Colonic mucosa (tissue), 4 donors: ENCODE measurements at places on chromosomes 1 and 21.

DNA sequence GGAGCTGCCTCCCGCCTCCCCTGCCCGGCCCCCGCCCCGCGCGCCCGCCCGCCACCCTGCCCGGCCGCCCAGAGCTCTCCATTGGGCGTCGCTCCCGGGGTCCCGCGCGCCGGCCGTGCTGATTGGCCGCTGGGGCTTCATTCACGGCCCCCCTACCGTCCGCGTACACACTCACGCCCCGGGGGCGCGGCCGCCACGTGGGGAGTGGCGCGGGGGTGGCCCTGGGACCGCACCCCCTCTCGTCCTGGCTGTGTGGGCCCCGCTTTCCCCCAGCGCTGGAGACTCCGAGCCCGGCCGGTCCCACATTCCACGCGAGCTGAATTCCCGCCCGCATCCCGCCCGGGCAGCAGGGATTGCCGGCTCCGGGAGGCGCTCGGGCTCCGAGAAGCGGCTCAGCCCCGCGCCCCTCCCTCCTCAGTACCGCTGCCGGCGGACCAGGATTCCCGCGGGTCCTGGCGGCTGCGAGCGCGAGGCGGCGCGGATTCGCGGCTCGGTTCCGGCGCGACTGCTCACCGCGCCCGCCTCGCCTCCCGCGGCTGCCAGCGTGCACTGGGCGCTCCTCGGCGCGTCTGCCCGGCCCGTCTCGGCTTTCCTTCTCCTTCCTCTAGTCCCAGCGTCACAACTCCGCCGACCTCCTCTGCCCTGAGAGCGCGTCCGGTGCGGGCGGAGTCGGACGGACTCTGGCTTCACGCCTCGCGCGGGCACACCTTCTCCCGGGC lies 450 bp upstream of the POU3F1 start:
- DNase-seq, result peak; percentile 80

GRCh38 chr1:95475686-95476457 lies 241.9 kb downstream of the RWDD3 start:
- no peak for DNase-seq

DNA sequence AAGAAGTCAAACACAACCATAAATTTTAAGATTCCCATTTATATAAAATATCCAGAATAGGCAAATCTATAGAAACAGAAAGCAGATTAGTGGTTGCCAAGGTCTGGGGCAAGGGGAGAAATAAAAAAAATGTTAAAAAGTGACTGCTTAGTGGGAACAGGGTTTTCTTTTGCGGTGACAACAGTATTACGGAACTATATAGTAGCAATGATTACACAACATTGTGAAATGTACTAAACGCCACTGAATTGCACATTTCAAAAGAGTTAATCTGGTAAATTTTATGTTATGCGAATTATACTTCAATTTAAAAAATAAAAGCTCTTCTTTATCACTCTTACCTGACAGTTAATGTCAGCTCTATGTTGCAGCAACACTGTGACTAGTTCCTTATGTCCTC lies 105.2 kb downstream of the ACBD6 start:
- no peak for DNase-seq

DNA sequence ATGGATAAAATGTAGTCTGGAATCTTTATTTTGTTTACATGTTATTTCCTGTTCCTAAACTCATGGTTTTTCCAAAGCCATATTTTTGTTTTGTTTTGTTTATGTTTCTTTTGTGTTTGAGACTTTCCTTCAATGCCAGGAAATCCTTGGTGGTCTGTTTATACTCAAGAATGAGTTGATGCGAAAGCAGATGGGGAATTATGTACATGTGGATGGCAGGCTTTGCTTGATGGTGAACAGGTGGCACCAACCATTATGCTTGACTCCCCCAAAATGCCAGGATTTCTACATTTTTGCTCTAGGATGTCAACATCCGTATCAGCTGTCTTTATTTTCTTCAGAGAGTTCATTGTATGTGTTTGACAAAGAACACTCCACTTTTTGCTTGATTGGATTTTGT lies 448.5 kb downstream of the PRDM2 start:
- no peak for DNase-seq

- DNase-seq, result no peak
These were observed 122.5 kb downstream of the PCBP3 start for GRCh38 chr21:45766055-45766454.

DNA sequence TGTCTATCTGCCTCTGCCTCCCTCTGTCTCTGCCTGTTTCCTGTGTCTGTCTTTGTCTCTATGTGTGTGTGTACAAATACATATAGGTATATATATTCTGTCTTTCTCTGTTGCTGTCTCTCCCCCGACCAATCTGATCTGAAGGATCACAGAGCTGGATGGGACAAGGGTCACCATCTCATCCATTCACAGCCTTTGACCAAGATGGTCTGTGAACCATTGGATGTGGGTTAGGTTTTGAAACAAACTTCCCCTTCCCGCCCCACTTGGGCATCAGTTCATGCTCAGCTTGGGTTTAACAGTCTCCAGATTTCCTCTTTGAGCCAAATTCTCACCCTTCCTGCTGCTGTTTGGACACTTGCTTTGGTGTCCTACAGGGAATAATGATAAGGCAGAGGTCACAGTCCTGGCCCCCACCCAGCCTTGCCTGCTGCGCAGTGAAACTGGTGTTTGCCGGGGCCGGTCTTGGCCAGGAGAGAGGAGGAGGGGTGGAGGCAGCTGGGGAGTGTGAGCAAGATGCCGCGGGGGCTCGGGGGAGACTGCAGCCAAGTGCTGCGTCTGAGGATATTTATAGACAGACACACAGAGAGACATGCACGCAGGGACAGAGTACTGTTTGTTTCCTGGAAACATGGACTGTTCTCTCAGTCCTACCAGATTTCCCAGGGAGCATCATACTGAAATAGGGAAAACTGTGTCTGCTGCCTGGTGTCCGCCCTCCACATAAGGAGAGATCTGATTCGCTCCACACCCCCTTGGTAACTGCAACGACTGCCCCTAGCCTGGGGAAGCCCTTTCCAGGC lies 27.0 kb upstream of the BTG2 start:
- peak; percentile 79 for DNase-seq

GRCh38 chr21:29726044-29726443 lies 213.8 kb downstream of the GRIK1 start:
- DNase-seq, result no peak

- DNase-seq, result peak; percentile 14
These were observed 2.5 kb downstream of the COL6A2 start for GRCh38 chr21:46100426-46100825.

GRCh38 chr1:26923711-26924110 lies 2.2 kb downstream of the NUDC start:
- DNase-seq, result no peak

DNA sequence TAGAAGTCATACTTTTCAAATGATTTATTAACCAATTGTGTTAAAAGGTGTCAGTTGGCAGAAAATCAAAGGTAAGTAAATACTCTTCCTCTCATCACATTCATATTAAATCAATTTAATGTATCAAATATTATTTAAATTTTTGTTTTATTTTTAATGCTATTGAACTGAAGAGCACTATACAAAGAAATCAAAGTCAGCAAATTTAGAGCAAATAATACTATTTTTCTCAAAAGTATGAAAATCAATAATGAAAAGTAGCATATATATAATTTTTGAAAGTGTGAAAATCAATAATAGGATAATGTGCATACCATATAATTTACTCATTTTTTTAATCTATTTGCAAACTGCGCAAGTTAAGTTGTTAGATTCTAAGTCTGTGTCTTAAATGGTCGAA lies 181.0 kb downstream of the SPATA17 start:
- DNase-seq, result no peak

DNA sequence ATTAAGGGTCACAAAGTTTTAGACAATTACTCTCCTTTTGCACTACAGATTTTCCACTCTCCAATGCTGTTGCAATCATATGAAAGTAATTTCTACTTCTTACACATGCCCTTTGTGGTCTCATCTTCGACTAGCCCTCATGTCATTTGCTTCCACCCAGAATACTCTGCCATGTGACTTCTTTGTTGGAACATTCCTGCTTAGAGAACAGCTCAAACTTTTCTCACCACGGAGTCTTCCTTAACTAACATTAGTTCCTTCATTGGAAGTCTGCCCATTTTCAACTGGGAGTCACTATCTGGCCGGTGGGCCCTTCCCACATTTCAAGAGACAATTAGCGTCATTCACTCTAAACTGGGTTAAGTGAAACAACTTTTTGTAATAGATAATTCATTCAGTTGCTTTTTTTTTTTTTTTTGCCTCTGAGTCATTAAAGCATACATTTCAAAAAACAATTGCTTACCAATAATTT lies 142.6 kb upstream of the PALMD start:
- DNase-seq, result no peak

DNA sequence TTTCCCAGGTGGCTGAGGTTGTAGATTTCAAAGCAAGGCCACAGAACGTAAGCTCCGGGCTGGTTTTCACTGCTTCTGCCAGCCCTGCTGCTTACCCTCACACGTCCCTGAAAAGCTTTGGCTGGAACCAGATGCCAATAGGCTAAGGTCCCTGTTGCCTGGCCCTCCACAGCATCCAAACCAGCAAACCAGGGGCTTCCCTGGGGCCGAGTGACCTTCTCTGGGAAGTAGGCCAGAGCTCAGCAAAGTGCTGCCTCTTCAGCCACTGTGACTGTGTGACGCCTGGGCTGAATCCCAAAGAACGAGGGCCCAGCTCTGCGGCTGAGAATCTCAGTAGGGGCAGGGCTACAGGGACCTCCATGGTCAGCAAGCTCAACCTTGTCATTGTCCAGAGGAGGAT lies 28.9 kb upstream of the RBM15 start:
- DNase-seq, result no peak

DNA sequence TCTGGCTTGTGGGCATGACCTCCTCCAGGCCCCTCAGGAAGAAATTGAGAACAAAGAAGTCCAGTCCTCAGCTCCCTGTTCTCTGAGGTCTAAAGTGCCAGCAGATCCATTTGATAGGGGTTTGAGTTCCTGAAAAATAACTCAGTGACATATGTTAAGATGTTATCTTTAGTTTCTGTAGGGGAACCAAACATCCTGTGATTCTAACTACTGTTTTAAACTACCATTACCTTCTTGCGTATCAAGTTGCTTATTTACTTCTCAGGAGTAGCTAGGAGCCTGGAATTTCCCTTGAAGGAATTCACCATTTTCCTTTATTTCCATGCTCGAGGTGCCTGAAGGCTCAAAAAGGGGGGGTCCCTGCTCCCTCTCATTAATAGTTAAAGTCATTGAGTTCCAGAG lies 18.8 kb upstream of the LIN9 start:
- no peak for DNase-seq

- no peak for DNase-seq
These were observed 222.7 kb downstream of the SLC35F3 start for GRCh38 chr1:234127026-234127671.

DNA sequence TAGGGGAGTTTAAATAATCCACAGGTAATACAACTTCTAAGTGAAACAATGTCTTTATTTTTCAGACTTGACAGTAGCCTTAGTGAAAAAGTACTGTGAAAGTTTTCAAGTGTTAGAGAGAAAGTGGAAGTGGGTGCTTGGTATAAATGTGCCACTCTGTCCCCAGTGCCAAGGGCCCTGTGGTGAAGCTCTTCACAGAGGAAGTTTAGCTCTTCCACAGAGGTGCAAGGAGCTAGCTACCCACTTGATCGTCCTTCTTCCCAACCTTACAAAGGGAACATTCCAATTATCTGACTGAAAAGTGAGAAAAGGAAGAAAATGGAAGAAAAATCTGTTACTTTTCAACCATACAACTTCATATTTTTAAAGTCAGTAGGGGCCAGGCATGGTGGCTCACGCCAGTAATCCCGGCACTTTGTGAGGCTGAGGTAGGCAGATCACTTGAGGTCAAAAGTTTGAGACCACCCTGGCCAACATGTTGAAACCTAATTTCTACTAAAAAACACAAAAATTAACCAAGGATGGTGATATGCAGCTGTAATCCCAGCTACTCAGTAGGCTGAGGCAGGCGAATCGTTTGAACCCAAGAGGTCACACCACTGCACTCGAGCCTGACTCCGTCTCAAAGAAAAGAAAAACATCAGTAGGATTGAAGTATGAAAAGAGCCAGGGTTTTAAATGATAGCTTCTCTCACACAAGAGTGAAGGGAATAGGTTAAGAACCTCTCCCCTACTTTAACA lies 41.0 kb upstream of the PTPRC start:
- no peak for DNase-seq

GRCh38 chr1:109719337-109719837 lies 7.3 kb downstream of the GSTM5 start:
- no peak for DNase-seq

- DNase-seq, result no peak
These were observed 1272.7 kb downstream of the KCNT2 start for GRCh38 chr1:195335541-195335940.

DNA sequence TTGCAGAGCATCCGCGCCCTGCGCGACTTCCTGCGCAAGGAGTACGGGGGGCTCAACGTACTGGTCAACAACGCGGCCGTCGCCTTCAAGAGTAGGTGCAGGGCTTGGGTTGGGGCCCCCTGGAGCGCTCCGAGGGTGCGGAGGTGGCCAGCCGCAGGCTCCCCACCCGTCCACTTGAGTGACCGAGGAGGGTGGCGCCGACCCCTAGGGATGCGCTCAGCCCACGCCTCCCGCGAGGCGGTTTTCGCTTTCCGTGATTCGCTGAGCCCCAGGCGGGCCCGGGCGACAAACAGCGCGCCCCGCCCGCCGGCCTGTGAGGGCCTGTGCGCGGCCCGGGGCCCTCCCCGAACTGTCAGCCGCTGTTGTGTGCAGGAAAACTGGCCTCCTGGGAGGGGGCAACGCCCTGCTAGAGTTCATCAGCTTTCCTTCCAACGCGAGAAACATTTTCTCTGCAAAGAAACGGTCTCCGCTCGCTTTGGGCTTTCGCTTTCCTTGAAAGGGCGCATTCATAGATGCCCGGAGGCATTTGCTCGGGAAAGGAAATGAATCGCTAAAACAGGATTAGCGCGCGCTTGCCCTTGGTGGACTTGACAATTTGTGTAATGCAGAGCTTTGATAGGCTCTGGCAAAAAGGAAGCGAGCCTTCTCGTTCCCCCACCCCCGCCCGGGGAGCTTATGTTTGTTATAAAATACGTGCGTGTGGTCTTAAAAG lies 668 bp downstream of the CBR3 start:
- peak; percentile 78 for DNase-seq

DNA sequence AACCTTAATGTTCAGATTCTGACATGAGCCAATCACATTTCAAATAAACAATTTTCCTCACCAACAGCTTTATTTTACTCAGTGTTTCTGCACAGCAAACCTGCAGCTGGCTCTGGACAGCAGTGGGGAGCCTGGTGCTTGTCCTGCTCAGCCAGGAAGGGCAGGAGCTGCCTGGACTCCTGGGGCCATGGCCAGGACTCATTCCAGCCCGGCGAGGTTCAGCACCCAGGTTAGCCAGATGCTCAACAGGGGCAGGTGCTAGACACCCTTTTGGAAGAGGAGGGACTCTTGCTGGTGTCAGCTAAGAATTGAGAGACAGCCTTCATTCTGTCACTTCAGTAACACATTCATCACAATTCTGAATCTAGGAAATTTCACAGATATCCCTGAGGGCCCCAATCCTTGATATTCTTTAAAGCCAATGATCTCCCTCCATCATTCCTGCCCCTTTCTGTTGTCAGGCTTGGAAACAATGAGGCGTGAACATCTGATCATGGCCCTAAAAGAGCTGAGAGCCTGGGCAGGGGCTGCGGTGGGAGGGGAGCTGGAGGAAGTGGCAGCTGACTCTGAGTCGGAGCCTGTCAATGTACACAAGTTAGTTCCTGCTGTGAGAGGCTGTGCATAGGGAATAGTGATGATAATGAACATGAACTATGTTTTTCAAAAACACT lies 251.3 kb downstream of the SDCCAG8 start:
- no peak for DNase-seq
